LHCN-M2 (cell line): ENCODE measurements at places on chromosomes 11 and 22. TPM values are rescaled to one million over a fixed set of nuclear protein-coding genes. Genes with fewer than 3 reads are reported as not detected.

DNA sequence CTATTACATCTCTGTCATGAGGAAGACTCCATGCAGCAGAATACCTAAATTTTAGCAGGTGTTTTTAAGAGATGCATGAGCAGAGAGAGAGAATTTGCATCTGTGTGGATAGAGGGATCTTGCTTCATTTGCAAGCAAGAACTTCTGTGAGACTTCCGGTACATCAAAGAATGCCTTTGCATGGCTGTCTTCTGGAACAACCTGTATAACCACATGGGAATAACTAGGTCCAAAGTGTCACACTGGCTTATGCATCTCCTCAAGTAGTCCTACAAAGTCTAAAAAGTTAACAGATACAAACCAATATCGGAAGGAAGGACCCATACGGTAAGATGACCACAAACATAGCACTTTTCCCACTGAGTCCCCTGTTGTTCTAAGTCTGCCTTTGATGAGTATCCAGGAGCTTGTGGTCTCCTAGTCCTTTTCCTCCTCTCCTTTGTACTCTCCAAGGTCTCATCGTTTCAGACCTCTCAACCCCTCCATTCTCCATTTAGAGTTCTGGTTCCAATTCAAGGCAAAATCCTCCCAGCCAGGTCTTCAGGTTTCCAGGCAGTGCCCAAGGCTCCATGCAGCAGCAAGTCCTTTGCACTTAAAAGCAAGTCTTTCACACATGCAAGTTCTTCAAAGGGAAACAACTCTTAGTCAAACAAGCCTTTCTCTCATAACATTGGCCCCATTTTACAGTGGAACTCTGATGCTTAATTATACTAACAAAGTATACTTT lies 581.7 kb upstream of the ARHGAP42 start:
- no peak for DNase-seq

- DNase-seq: no peak
Observed at GRCh38 chr11:69483691-69484426, 2.4 kb downstream of the LINC01488 start.

GRCh38 chr11:130480711-130481140 lies 32.3 kb downstream of the ADAMTS15 start:
- peak; percentile 64 for DNase-seq

Gene ISX
- not detected in 2 replicates for total RNA-seq
